Activated CD8-positive, alpha-beta memory T cell treated with anti-CD3 and anti-CD28 coated beads for 36 hours (primary cell): ENCODE measurements at places on chromosomes 7 and 10. TPM values are rescaled to one million over a fixed set of nuclear protein-coding genes. Genes with fewer than 3 reads are reported as not detected.

Gene TMEM270
- total RNA-seq, result not detected

Gene MMD2
- total RNA-seq, result not detected

Gene CFAP43
- not detected for total RNA-seq

Gene CCL26
- not detected for total RNA-seq

Gene FAM237B
- not detected for total RNA-seq

Gene LRMDA
- total RNA-seq, result not detected

Gene MRLN
- total RNA-seq, result not detected

Gene LRRC4
- not detected for total RNA-seq
